ENCODE measurements at places on chromosomes 2 and 18. TPM values are rescaled to one million over a fixed set of nuclear protein-coding genes. Genes with fewer than 3 reads are reported as not detected.

DNA sequence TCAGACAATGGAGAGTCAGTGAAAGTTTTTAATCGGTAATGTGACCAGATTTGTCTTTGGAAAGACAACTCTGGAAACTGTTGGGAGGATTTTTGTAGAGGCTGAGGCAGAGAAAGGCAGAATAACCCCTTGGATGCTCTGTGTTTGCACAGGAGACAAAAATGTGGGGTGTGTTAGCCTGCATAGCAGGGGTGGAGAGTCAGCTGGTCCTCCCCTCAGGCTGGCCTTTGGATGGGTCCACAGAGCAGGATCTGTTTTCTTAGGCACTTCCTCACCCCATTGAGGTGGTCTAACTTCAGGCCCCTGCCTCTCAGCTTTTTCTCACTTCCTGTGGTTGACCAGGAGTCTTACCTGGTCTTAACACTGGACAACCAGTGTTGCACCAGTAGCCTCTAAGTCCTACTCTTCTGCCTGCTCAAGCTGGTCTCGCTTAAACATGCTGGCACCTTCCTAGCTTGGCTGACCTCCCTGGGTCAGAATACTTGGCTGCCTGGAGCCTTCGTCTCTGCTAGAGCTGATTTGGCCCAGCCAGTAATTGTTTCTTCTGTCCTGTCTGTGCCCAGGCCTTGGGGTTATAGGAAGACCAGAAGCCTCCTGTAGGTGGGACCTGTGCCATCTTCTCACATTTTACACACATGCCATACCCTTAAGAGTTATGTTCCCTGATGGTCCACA, 259.8 kb upstream of the RASGRP3 start:
- no peak for DNase-seq

DNA sequence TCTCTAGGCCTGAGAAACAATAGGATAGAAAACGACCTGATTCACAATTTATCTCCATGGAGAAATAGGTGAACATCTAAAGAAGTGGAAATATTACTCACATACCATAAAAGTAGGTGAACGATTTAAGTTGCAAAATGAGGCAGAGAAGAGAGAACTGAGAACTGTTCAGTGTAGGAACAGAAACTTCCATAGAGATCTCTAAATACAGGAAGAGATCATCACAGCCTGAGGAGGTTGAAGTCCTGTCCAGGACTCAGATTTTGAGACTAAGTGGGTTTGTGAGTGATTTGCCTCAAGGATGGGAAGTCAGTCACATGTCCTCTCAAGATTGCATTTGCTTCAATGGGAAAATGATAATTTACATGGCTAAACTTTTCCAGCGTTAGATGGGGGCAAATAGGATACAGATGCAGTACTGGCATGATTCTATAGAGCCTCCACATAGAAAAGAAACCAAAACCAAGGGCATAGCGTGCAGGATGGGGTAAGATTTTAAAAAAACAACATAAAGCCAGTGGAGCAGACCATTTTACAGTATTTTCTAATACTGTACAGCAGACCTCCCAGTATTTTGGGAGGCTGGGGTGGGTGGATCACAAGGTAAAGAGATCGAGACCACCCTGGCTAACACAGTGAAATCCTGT, 68.8 kb downstream of the MEP1B start:
- DNase-seq = no peak

DNA sequence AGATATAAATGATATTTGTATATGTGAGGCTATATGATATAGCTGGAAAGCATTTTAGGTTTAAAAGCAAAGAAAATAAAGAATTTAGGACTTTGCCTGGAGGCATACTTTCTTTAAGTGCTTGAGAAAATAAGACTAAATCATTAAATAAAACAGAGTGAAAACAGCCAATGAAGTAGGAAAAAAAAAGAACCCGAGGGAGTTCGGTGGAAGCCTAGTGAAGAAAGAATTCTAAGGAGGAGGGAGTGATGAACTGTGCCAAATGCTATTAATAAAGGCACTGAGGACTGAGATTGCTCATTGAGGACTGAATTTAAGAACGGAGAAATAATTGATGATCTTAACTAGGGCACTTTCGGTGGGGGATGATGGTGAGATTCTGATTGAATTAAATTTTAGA, 573.5 kb downstream of the DSC3 start:
- no peak for DNase-seq

DNA sequence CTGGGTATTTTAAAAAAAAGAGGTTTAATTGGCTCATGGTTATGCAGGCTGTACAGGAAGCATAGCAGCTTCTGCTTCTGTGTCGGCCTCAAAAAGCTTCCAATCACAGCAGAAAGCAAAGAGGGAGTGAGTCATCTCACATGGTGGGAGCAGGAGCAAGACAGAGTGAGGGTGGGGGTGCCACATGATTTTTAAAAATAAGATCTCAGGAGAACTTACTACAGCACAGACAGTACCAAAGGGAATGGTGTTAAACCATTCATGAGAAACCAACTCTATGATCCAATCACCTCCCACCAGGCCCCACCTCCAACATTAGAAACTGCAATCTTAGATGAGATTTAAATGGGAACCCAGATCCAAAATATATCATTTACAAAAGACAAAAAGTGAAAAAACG, 14.6 kb downstream of the ZNF519 start:
- DNase-seq = no peak

C1QL2 gene
- not detected for total RNA-seq

ABCG8 gene
- not detected for total RNA-seq

- no peak for DNase-seq
Observed at GRCh38 chr2:201132518-201132917, 16.6 kb downstream of the CFLAR start.

- DNase-seq = no peak
Observed at GRCh38 chr2:233993461-233993860, 57.0 kb upstream of the SPP2 start.
